Activated CD8-positive, alpha-beta T cell treated with anti-CD3 and anti-CD28 coated beads, Interleukin-2, amount 10 ng/mL, durations not matched to agents 7 days and 5 days (primary cell): ENCODE measurements at places on chromosomes 7 and 10. TPM values are rescaled to one million over a fixed set of nuclear protein-coding genes. Genes with fewer than 3 reads are reported as not detected.

FAM3C gene
- total RNA-seq, result 18.4 TPM

GALNT17 gene
- total RNA-seq, result not detected

ARMH3 gene
- 26.3 TPM for total RNA-seq

UNCX gene
- total RNA-seq, result not detected

TBXAS1 gene
- total RNA-seq, result 1.6 TPM

MUC12 gene
- total RNA-seq, result not detected

SORBS1 gene
- 0.47 TPM for total RNA-seq

DNA sequence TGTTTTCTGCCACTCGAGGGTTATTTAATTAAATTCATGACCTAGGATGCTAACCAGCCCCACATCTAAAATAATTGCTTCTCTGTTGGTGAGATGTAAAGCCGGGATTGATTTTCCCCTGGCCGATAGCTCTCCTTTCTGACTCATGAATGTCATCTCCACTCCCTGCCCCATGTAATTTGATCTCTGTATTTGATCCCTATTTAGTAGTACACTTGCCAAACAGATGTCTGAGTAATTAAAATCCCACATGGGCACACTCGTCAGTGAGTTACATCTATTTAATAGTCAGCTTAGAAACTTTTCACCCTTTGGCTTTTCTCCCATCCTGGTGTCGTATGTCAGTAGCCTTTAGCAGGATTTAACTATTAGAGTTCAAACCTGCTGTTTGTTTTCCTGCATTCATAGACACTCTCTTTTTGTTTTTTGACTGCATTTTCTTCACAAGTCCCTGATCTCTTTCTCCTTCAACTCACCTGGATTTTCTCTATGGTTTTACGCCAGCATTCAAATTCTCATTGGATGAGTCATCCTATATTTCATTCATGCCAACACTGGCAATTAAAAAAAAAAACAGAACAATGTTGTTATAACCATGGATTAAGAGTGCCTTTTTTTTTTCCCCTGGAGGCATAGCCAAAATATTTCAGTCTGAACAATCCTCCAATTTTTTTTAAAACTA lies 82.7 kb downstream of the SPAG6 start:
- peaks cover 35% of the 10 kb centered on the region for H3K27me3 ChIP-seq
- no peak overlapping the region for H3K4me3 ChIP-seq
- H3K4me1 ChIP-seq, result peaks cover 11% of the 10 kb centered on the region
- H3K27ac ChIP-seq, result no peak overlapping the region
- DNase-seq, result no peak
- H3K36me3 ChIP-seq, result no peaks in the 10 kb centered on the region

- H3K36me3 ChIP-seq, result peaks cover 20% of the 10 kb centered on the region
- no peak overlapping the region for H3K27ac ChIP-seq
- no peak overlapping the region for H3K4me3 ChIP-seq
- H3K4me1 ChIP-seq, result peaks cover 5% of the 10 kb centered on the region
Measured at GRCh38 chr7:37076668-37077067, 352.4 kb upstream of the AOAH start.

GRCh38 chr7:140924019-140924820 lies 509 bp downstream of the BRAF start:
- H3K4me3 ChIP-seq, result no peak overlapping the region
- peaks cover 5% of the 10 kb centered on the region for H3K4me1 ChIP-seq

DNA sequence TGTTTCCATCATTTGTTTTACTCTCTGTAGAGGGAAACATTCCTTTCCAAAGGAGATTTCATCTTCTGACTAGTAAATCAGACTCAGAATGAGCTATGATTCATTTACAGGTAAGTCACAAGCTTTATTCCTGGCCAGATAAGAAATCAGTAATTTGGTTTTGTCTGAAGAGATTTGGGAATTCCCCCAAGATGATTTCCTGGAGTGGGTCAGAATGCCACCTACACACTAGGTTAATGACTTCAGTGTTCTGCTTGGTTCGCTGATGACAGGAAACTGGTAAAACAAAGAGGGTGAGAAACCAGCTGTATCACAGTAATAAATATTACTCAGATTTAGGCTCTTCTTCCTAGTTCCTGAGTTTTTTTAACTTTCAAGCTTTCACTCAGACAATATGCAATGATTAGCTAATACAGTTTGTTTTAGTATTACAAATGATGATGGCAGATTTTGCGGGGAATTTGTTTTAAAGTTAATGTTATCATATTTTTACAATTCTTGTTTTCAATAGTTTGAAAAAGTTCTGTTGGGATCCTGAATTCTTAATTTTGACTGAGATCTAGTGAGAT lies 8.3 kb upstream of the ASZ1 start:
- H3K36me3 ChIP-seq, result no peaks in the 10 kb centered on the region

GRCh38 chr7:95772298-95772770 lies at the start of gene DYNC1I1:
DYNC1I1 (plus strand) TSS chr7:95772554; CDS start chr7:95804730, 32,176 bp downstream.
- peaks cover 3% of the 10 kb centered on the region for H3K4me1 ChIP-seq
- no peaks in the 10 kb centered on the region for H3K36me3 ChIP-seq
- H3K4me3 ChIP-seq, result peak within 1 kb of the TSS; percentile 56

DNA sequence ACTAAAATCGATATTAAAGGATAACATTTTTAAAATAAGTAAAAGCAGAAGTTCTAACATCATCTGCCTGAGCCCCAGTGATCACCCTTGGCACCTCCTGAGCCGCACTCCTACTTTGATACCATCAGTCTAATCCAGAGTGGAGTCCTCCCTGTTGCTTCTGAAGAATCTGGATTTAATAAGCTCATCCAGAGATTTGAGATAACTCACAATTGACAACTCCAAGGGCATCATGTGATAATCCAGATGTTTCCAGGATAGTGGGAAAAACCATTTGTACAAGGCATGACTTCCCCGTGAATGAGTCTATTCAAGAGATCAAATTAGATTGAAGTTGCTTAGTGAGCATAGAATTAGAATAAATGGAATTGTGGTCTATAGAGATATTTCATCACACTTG lies 475.8 kb upstream of the C7orf33 start:
- no peak for DNase-seq
- H3K4me3 ChIP-seq, result no peak overlapping the region
- no peaks in the 10 kb centered on the region for H3K36me3 ChIP-seq

- H3K27ac ChIP-seq, result no peak overlapping the region
- no peak overlapping the region for H3K4me3 ChIP-seq
- DNase-seq, result no peak
Measured at GRCh38 chr7:138873220-138873892, 75.4 kb upstream of the ATP6V0A4 start.

- no peaks in the 10 kb centered on the region for H3K4me1 ChIP-seq
- no peak for DNase-seq
- H3K36me3 ChIP-seq, result no peaks in the 10 kb centered on the region
- H3K4me3 ChIP-seq, result no peak overlapping the region
- peaks cover 5% of the 10 kb centered on the region for H3K27me3 ChIP-seq
Measured at GRCh38 chr7:70153933-70154332, 555.7 kb downstream of the AUTS2 start.

DNA sequence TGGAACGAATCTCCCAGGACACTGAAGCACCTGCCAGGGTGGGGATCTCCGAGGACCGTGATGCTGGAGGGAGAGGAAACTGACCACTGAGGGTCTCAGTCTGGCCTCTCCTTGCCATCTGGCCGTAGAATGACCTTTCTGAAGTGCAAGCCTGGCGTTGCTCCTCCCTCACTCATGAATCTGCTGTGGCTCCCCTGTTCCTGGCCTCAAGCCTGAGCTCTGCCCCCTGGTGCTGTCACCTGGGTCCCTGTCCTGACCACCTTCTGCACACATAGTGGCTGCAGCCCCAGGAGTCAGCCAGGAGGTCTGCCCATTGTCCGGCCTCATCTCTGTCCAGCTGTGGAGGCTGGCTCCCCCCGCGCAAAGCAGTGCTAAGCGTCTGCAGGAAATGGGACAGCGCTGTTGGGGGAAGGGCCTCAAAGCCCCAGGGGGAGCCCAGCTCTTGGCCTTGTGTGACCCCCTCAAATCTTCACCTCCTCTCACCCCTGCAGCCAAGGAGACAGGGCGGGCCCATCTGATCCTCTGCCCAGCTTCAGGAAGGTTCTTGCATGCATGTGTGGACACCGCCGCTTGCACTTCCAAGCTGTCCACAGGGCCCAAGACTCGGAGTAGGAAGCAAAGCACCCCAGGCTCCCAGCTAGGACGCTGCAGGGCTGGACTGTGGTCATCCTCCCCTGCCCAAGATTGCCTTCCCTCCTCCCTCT lies 65.7 kb downstream of the MYL10 start:
- peaks cover 1% of the 10 kb centered on the region for H3K27me3 ChIP-seq
- no peak overlapping the region for H3K4me3 ChIP-seq
- H3K36me3 ChIP-seq, result no peaks in the 10 kb centered on the region
- no peak for DNase-seq
- H3K4me1 ChIP-seq, result peaks cover 17% of the 10 kb centered on the region
- H3K27ac ChIP-seq, result no peak overlapping the region

GRCh38 chr7:68321076-68321639 lies 1277.1 kb upstream of the AUTS2 start:
- H3K27me3 ChIP-seq, result no peaks in the 10 kb centered on the region
- H3K4me1 ChIP-seq, result no peaks in the 10 kb centered on the region
- no peaks in the 10 kb centered on the region for H3K36me3 ChIP-seq

- H3K4me3 ChIP-seq, result no peak overlapping the region
- DNase-seq, result no peak
- H3K27me3 ChIP-seq, result peaks cover 8% of the 10 kb centered on the region
- no peak overlapping the region for H3K27ac ChIP-seq
Measured at GRCh38 chr10:70090951-70091350, 38.3 kb downstream of the MACROH2A2 start.
